Vagina (tissue), 2 donors: ENCODE measurements at places on chromosomes 16 and 17.

DNA sequence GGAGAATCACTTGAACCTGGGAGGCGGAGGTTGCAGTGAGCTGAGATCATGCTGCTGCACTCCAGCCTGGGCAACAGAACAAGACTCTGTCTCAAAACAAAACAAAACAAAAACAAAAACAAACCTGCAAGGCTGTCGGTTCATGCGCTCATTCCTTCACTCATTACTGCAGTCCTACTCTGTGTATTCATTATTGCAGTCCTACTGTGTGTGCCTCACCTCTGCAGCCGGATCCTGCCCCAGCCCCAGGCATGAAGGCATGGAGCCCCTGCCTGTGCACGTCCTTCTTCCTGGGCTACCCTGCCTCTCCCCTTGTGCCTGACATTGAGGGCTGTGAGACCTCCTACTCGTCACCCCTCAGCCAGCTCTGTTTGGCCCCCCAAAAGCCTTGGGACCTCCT is 57.6 kb downstream of the TMEM235 start:
- no peak overlapping the region for H3K4me3 ChIP-seq
- no peaks in the 10 kb centered on the region for H3K4me1 ChIP-seq
- H3K27me3 ChIP-seq: no peaks in the 10 kb centered on the region
- no peak overlapping the region for H3K27ac ChIP-seq
- DNase-seq: no peak

GRCh38 chr16:72480911-72481310 is 309.0 kb upstream of the PMFBP1 start:
- H3K36me3 ChIP-seq: no peaks in the 10 kb centered on the region
- no peaks in the 10 kb centered on the region for H3K4me1 ChIP-seq
- H3K27ac ChIP-seq: no peak overlapping the region
- no peaks in the 10 kb centered on the region for H3K27me3 ChIP-seq
- H3K4me3 ChIP-seq: no peak overlapping the region

- no peak overlapping the region for H3K4me3 ChIP-seq
- no peak overlapping the region for H3K27ac ChIP-seq
- H3K27me3 ChIP-seq: no peaks in the 10 kb centered on the region
Measured at GRCh38 chr17:65918916-65919315, 273.0 kb downstream of the CEP112 start.

DNA sequence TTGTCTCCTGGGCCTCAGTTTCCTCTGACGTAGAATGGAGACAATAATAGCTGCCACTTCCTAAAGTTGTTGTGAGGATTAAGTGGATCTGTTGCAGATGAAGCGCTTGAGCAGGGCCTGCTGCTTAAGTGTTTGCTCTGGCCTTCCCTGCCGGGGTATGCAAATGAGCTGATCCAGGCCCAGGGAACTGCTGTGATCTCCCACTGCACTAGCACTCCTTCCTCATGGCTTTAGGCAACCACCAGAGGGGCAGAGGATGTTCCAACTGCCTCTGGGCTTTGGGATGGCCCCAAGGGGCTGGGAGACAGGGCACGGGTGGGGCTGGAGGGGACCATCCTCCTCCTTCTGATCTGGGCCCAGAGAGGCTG is 6.2 kb downstream of the SBK1 start:
- no peaks in the 10 kb centered on the region for H3K27me3 ChIP-seq
- H3K4me1 ChIP-seq: peaks cover 3% of the 10 kb centered on the region
- H3K36me3 ChIP-seq: no peaks in the 10 kb centered on the region
- H3K27ac ChIP-seq: no peak overlapping the region
- no peak overlapping the region for H3K4me3 ChIP-seq
- no peak for DNase-seq

GRCh38 chr17:51036084-51036483 is 84.6 kb downstream of the SPAG9 start:
- DNase-seq: no peak
- no peak overlapping the region for H3K27ac ChIP-seq
- peaks cover 11% of the 10 kb centered on the region for H3K4me1 ChIP-seq
- no peaks in the 10 kb centered on the region for H3K27me3 ChIP-seq
- no peak overlapping the region for H3K4me3 ChIP-seq
- no peaks in the 10 kb centered on the region for H3K36me3 ChIP-seq

DNA sequence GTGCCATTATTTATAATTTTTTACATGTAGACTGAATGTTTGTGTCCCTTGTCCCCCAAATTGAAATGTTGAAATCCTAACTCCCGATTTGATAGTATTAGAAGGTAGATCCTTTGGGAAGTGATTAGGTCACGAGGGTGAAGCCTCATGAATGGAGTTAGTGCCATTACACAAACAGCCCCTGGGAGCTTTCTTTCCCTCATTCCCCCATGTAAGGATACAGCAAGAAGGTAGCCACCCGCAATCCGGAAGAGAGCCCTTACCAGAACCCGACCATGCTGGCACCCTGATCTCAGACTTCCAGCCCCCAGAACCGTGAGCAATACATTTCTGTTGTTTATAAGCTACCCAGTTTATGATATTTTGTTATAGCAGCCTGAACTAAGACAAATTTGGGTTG is 143.2 kb downstream of the NPIPB5 start:
- no peaks in the 10 kb centered on the region for H3K4me1 ChIP-seq
- no peak overlapping the region for H3K27ac ChIP-seq
- H3K36me3 ChIP-seq: no peaks in the 10 kb centered on the region
- DNase-seq: no peak

- no peaks in the 10 kb centered on the region for H3K4me1 ChIP-seq
- H3K4me3 ChIP-seq: no peak overlapping the region
- DNase-seq: no peak
- H3K27me3 ChIP-seq: no peaks in the 10 kb centered on the region
Measured at GRCh38 chr17:9750524-9750923, 40.9 kb downstream of the DHRS7C start.

- no peak for DNase-seq
- H3K4me1 ChIP-seq: no peaks in the 10 kb centered on the region
- H3K36me3 ChIP-seq: no peaks in the 10 kb centered on the region
Measured at GRCh38 chr16:6560306-6561100, 772.1 kb upstream of the RBFOX1 start.

DNA sequence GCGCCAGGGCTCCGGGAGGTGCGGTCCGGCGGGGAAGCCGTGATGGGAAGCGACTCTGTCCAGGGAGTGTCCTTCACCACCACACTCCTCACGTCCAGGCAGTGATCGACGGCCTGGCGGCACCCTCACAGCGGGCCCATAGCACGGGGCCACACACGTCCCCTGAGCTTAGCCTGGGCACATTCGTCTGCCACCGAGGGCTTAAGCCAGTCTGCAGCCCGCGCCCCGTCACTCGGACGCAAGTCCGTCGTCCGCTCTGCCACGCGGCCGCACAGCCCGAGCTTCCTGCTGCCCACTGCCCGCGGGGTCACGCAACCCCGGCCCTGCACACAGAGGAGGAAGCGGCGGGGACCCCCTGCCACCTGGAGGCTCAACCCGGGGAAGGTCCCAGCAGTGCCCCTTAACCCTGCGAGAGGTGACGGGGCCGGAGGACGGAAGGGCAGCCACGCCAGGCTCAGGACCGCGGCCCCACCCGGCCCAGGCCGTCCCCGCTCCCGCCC is 3.0 kb upstream of the TBX2 start:
- H3K4me1 ChIP-seq: peaks cover 41% of the 10 kb centered on the region
- H3K27ac ChIP-seq: peak overlapping the region; percentile 83
- H3K36me3 ChIP-seq: no peaks in the 10 kb centered on the region
- peak overlapping the region; percentile 49 for H3K4me3 ChIP-seq

- no peak overlapping the region for H3K4me3 ChIP-seq
- H3K27ac ChIP-seq: peak overlapping the region; percentile 63
- H3K4me1 ChIP-seq: peaks cover 35% of the 10 kb centered on the region
- no peak for DNase-seq
- no peaks in the 10 kb centered on the region for H3K27me3 ChIP-seq
Measured at GRCh38 chr16:67782567-67783352, 23.6 kb downstream of the RANBP10 start.

DNA sequence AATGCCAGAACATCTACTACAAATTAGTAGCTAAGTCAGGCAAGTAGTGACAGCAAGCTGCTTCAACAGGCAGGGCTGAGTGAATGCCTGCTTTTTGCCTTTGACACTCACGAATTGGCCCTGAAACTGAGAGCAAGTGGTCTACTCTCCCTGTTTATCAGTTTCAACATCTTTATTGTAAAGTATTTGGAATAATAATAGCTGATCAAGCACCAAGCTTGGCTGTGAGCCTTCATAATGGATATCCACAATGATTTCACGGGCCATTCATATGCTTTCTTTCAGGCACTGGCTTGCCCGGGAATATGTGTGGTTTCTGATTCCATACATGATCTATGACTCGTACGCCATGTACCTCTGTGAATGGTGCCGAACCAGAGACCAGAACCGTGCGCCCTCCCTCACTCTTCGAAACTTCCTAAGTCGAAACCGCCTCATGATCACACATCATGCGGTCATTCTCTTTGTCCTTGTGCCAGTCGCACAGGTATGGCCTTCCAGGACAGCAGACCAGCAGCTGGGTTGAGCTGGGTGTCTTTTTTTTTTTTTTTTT is 5.2 kb downstream of the TLCD3A start:
- H3K27me3 ChIP-seq: no peaks in the 10 kb centered on the region
- H3K4me1 ChIP-seq: peaks cover 19% of the 10 kb centered on the region
- DNase-seq: no peak
- no peak overlapping the region for H3K27ac ChIP-seq
- no peaks in the 10 kb centered on the region for H3K36me3 ChIP-seq
- no peak overlapping the region for H3K4me3 ChIP-seq

- no peak overlapping the region for H3K27ac ChIP-seq
- H3K36me3 ChIP-seq: no peaks in the 10 kb centered on the region
Measured at GRCh38 chr16:979147-979546, 2.4 kb upstream of the SOX8 start.

GRCh38 chr17:17231621-17232302 is 5.2 kb downstream of the FLCN start:
- no peaks in the 10 kb centered on the region for H3K36me3 ChIP-seq
- H3K4me3 ChIP-seq: no peak overlapping the region
- DNase-seq: no peak
- no peak overlapping the region for H3K27ac ChIP-seq
- H3K4me1 ChIP-seq: peaks cover 25% of the 10 kb centered on the region

DNA sequence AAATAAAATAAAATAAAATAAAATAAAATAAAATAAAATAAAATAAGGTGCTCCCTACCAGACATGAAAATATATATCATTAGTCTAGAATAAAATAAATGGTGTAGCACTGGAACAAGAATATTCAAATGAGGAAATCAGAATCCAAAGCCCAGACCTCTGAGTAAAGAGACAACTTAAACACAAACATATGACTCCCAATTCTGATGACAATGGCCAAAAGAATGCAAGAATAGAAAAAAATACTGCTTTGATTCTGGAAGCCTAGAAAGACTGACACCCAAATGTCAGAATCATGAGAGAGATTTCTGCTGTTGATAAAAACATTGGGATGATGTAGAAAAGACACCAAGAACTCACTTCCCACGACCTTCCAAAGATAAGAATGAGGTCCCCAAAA is 27.9 kb downstream of the MYOCD start:
- DNase-seq: no peak
- H3K27me3 ChIP-seq: no peaks in the 10 kb centered on the region
- H3K4me3 ChIP-seq: no peak overlapping the region
- H3K27ac ChIP-seq: no peak overlapping the region
- no peaks in the 10 kb centered on the region for H3K36me3 ChIP-seq

GRCh38 chr16:75550211-75550662 is 5.8 kb downstream of the TMEM231 start:
- no peaks in the 10 kb centered on the region for H3K4me1 ChIP-seq
- no peak for DNase-seq
- no peaks in the 10 kb centered on the region for H3K36me3 ChIP-seq
- H3K4me3 ChIP-seq: no peak overlapping the region

GRCh38 chr17:29048440-29049368 is 5.8 kb downstream of the PIPOX start:
- no peaks in the 10 kb centered on the region for H3K36me3 ChIP-seq
- H3K4me1 ChIP-seq: no peaks in the 10 kb centered on the region
- H3K4me3 ChIP-seq: no peak overlapping the region
- no peaks in the 10 kb centered on the region for H3K27me3 ChIP-seq
- no peak for DNase-seq

DNA sequence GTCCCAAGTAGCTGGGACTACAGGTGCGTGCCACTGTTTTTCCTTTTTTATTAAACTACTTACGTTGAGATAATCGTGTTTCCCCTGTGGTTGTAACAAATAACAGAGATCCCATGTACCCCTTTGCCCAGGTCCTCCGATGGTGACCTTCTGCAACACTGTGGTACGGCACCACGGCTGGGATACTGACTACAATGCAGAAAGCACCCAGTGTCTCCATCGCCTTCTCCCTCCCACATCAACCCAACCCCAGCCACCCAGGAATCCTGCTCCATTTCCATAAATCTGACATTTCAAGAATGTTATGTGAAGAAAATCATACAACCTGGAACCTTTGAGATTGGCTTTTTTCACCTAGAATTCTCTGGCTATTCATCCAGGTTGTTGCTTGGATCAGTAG is 22.1 kb downstream of the MPRIP start:
- H3K27ac ChIP-seq: no peak overlapping the region
- no peak overlapping the region for H3K4me3 ChIP-seq
- no peaks in the 10 kb centered on the region for H3K36me3 ChIP-seq
- no peaks in the 10 kb centered on the region for H3K27me3 ChIP-seq

- DNase-seq: no peak
- no peaks in the 10 kb centered on the region for H3K27me3 ChIP-seq
- H3K27ac ChIP-seq: no peak overlapping the region
- no peak overlapping the region for H3K4me3 ChIP-seq
- H3K36me3 ChIP-seq: no peaks in the 10 kb centered on the region
- H3K4me1 ChIP-seq: peaks cover 6% of the 10 kb centered on the region
Measured at GRCh38 chr17:41212524-41213169, 13.8 kb upstream of the KRTAP9-2 start.

GRCh38 chr17:61872099-61872498 is 8.8 kb upstream of the BRIP1 start:
- peaks cover 57% of the 10 kb centered on the region for H3K36me3 ChIP-seq
- H3K27ac ChIP-seq: no peak overlapping the region
- no peak overlapping the region for H3K4me3 ChIP-seq
- no peak for DNase-seq

- no peaks in the 10 kb centered on the region for H3K27me3 ChIP-seq
- no peaks in the 10 kb centered on the region for H3K4me1 ChIP-seq
- H3K36me3 ChIP-seq: no peaks in the 10 kb centered on the region
- H3K27ac ChIP-seq: no peak overlapping the region
- no peak for DNase-seq
Measured at GRCh38 chr16:55189224-55189623, 134.8 kb upstream of the IRX6 start.

GRCh38 chr16:30032083-30032819 is 1.2 kb upstream of the TLCD3B start:
- DNase-seq: no peak
- peaks cover 9% of the 10 kb centered on the region for H3K4me1 ChIP-seq
- H3K27me3 ChIP-seq: peaks cover 7% of the 10 kb centered on the region
- no peak overlapping the region for H3K4me3 ChIP-seq
- no peak overlapping the region for H3K27ac ChIP-seq

GRCh38 chr16:12511708-12512107 is 292.0 kb downstream of the CPPED1 start:
- H3K4me3 ChIP-seq: no peak overlapping the region
- no peaks in the 10 kb centered on the region for H3K4me1 ChIP-seq
- DNase-seq: no peak
- no peaks in the 10 kb centered on the region for H3K27me3 ChIP-seq
- H3K27ac ChIP-seq: no peak overlapping the region

GRCh38 chr16:4087099-4087885 is 28.9 kb downstream of the ADCY9 start:
- H3K4me1 ChIP-seq: peaks cover 18% of the 10 kb centered on the region
- H3K36me3 ChIP-seq: no peaks in the 10 kb centered on the region
- DNase-seq: no peak
- H3K4me3 ChIP-seq: no peak overlapping the region
- H3K27me3 ChIP-seq: no peaks in the 10 kb centered on the region

- no peaks in the 10 kb centered on the region for H3K4me1 ChIP-seq
- no peak for DNase-seq
- H3K27me3 ChIP-seq: no peaks in the 10 kb centered on the region
- no peak overlapping the region for H3K4me3 ChIP-seq
Measured at GRCh38 chr17:41724476-41725050, 9.9 kb downstream of the HAP1 start.
